AG04450 (cell line): ENCODE measurements at places on chromosomes 3 and 15.

- no peak for DNase-seq
These were observed 28.2 kb upstream of the DET1 start for GRCh38 chr15:88574655-88575054.

DNA sequence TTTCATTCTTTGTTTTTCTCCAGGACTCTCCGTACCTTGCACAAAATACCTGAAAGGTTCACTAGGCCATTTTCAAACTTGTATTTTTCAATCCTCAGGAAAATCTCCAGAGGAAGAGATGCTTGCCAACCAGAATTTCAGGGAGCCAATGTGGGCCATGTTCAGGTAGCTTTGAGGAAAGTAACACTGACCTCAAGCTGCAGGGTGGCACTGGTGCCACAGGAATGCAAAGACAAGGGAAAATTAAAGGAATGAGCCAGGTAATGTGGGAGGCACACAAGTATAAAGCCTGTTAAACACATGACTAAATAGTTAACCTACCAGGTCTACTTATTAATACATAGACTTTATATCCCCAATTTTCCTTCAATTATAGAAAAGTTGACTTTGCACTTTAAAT is 51.9 kb upstream of the GAP43 start:
- no peak for DNase-seq

GRCh38 chr3:161579395-161580126 is 83.0 kb downstream of the OTOL1 start:
- no peak for DNase-seq

DNA sequence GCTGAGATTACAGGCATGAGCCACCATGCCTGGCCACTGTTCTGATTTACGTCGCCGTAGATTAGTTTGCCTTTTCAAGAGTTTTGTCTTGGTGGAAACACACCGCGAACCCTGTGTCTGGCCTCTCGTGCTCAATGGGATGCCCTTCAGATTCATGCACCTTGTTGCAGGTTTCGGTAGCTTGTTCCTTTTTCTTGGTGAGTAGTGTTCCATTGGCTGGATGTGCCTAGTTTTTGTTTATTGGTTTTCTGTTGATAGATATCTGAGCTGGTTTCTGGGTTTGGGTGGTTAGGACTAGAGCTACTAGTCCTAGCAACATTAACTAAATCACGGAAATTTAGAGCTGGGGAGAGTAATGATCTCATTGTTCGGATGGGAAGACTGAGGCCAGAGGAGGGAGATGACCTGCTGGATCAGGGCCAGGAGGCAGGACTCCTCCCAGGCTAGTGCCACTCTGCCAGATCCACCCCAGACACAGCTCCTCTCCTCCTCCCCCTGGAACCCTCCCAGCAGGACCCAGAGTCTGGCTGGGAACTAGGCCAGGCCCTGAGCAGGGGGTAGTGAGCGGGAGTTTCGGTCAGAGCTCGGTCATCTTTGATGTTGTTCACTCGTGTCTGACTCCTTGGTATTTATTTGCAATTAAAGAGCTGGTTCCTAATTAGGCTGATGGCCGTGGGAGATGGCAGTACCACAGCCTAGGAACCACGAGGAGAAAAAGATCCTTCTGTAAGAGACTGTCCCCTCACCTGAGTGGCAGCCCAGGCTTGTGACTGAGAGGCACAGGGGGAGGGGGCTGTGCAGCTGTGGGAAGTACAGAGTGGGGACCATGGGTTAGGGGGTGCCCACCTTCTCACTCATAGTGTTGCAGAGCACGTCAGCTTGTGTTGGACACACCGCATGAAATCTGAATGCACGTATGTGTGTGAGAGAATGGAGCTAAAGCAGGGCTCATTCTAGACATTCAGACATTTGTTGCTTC is 73.4 kb downstream of the SMAD6 start:
- DNase-seq = no peak

- no peak for DNase-seq
These were observed 18.1 kb downstream of the ARL8B start for GRCh38 chr3:5140230-5140621.

DNA sequence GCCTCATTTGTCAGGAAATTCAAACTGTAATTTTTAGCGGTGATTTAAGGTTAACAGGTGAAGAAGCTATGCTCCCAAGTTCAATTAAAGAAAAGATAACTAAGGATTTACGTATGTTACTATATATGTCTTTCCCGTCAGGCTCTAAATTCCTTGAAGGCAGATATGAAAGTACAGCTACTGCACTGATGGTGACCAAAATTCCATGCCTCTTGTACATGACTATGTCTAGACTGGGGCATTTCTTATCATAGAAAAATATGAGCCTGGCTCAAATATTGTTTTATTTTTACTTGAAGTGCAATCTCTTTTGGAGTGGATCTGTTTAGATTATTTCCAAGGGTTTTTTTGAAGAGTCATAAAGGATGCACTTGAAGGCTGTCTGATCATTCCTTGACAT is 647.1 kb upstream of the KCNMB2 start:
- no peak for DNase-seq

- DNase-seq = no peak
These were observed 571.8 kb downstream of the FOXP1 start for GRCh38 chr3:71011565-71012287.

- no peak for DNase-seq
These were observed 44.4 kb downstream of the KIF15 start for GRCh38 chr3:44805960-44806359.

GRCh38 chr3:89490129-89490528 is 382.7 kb downstream of the EPHA3 start:
- DNase-seq = no peak

DNA sequence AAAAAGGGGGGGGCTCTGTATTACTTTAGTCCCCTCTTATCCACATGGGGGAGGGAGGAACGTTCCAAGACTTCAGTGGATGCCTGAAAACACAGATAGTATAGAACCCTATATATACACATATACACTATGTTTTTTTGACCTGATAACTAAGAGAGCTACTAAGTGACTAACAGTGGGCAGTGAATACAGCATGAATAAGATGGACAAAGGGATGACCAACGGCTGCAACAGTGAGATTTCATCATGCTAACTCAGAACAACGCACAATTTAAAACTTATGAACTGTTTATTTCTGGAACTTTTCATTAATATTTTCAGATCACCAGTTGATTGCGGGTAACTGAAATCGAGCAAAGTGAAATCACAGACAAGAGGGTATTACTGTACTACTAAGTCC is 7.3 kb downstream of the DCUN1D1 start:
- DNase-seq = no peak

DNA sequence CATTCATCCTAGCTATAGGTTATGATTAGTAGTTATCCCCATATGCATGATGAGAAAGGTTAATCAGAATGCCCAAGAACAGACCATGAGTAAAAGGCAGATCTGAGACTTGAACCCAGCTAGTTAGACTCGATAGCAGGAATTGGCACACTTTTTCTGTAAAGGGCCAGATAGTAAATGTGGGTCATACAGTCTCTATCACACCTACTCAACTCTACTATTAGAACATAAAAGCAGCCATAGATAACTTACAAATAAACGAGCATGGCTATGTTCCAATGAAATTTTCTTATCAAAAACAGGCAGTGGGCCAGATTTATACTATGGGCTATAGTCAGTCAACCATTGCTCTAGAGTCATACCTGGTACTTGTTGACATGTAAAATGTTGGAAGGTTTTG is 24.6 kb downstream of the POLG start:
- DNase-seq = no peak

- DNase-seq = no peak
These were observed 13.2 kb downstream of the KIF7 start for GRCh38 chr15:89642106-89642505.

DNA sequence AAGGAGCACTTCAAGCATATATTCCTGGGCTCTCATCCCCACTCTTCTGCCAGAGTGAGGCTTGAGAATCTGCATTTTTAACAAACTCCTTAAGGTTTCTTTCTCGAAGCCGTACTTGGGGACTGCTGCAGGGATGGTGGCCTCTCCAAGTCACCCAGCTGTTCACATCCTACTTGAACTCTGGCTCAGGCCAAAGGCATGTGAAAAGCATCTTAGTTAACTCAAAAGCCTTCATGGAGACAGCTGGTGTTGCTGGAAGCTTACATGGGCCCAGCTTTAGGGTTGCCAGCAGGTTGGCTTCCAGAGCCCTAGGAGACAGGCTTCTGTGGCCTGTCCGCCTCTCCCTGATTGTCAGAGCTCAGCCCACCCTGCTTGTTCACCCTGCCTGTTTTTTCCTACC is 139.2 kb downstream of the THSD4 start:
- no peak for DNase-seq

DNA sequence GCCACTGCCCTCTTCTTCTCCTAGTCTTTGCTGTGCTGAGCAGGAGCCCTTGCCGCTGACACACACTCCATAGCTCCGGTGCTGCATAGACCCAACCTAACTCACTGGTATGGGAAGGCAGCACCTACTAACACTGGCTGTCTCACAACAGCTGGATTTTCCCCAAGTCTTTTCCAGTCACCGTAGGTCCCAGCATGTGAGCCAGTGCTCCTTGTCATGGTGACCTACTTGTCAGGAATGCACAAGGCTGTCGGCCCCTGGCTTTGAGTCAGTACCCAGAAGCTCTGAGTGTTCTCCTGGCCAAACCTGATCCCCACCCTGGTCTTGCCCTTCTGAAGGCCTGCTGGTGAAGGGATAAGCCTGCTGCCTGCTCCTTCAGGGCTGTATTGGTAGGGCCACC is 25.7 kb downstream of the AMOTL2 start:
- no peak for DNase-seq

DNA sequence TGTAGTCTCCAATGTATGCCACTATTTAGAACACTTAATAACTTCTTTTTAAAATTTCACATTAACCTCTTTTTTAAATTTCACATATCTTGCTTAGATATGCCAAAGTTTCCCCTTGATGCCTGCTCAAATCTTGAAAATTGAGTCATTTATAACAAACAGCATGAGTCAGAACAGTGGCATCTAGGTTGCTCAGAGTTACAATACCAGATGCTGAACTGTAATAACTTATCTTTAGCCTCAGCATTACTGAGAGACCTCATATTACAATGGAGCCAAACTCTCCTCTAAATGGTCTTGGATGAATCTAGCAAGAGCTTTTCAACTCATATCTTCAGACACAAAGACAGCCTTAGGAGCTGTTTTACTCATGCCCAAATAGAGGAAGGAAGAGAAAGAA is 439.3 kb upstream of the ARPP21 start:
- DNase-seq = no peak

GRCh38 chr3:151878465-151878864 is 5.0 kb downstream of the SUCNR1 start:
- DNase-seq = no peak

DNA sequence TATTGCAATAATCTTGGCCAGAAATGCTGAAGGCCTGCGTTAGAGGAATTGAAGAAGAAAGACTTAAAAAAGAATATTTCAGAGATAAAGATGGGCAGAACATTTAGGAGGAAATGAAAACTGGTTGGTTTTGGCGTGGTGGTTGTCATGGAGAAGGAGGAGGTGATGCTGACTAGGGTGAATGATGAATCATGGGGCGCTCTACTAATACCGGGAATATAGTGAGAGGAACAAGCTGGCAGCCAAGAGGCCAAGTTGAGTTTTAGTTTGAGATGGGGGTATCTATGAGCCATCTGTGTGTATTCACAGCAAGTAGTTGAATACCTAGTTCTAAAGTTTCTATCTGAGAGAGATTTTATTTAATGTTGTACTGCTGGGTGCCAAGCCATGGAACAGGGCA is 6.8 kb upstream of the GAP43 start:
- DNase-seq = no peak

- DNase-seq = no peak
These were observed 612.2 kb downstream of the RBMS3 start for GRCh38 chr3:29892976-29893554.

- DNase-seq = no peak
These were observed 487.4 kb downstream of the FGF12 start for GRCh38 chr3:192239956-192240355.

- DNase-seq = no peak
These were observed 313.3 kb downstream of the SATB1 start for GRCh38 chr3:18111796-18112232.

DNA sequence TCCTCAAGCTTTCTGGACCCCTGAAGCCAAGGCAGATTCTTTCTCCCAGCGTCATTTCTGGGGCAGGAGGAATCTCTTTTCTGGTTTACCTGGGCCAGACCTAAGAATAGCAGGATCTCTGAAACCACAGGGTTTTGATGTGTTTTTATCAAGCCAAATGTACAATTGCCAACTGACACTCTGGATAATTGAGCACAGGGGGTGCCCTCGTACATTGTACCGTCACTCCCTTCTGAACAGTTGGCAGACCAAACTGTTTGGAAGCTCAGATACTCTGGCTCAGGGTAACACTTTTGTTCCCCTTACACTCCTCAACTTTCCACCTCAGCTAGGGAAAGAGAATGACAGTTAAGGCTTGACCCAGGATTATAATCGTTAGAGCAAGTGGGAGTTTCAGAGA is 49.9 kb downstream of the ASTE1 start:
- DNase-seq = no peak

DNA sequence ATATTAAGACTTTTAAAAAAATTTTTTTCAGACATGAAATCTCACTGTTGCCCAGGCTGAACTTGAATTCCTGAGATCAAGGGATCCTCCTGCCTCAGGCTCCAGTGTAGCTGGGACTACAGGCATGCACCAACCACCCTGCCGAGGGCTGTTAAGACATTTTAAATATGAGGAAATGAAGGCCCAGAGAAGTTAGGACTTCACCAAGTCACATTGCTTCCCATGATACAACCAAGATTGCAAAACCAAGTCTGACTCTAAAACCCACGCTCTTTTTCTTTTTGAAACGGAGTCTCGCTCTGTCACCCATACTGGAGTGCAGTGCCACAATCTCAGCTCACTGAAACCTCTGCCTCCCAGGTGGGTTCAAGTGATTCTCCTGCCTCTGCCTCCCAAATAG is 28.0 kb downstream of the PTPN9 start:
- DNase-seq = no peak
